ENCODE measurements at places on chromosomes 3 and 15. TPM values are rescaled to one million over a fixed set of nuclear protein-coding genes. Genes with fewer than 3 reads are reported as not detected.
A peak's percentile ranks its signal among the peaks of the same experiment; 100 is the strongest.

VWA5B2 gene
- not detected for total RNA-seq

CKMT1B gene
- total RNA-seq: not detected

SAMD7 gene
- not detected for total RNA-seq

IDH3A gene
- total RNA-seq: 64.4 TPM

ERICH6 gene
- not detected for total RNA-seq

GOLGA8G gene
- total RNA-seq: not detected

GOLGA6C gene
- total RNA-seq: not detected

GNB5 gene
- 33.9 TPM for total RNA-seq

MUSTN1 gene
- not detected for total RNA-seq

PAK6 gene
- not detected for total RNA-seq

P2RY12 gene
- not detected for total RNA-seq

DNA sequence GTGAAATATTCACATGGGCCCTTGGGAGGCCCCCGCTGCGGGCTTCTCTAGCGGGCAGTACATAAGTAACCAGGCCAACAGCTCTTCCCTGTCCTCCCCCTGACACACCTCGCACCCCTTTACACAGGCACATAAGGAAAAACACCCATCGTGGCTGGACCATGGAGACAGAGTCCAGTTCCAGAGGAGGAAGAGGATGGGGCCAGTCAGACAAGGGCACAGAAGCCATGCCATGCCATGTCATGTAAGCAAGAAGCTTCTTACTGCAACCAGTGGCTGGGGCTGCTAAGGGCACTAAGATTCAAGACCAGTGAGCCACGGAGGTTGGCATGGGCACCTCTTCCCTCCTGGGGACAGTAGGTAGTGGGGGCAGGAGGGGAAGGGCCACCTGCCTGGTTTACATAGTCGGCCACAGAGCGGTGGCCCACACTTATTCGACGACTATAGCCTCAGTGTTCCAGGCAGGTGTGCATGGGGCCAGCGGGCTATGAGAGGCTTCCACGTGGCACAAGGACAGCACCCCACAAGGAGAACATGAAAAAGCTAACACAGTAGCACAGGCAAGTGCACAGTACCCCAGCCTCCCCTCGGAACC, 5.7 kb upstream of the CYP11A1 start:
- no peak overlapping the region for H3K27ac ChIP-seq
- peaks cover 35% of the 10 kb centered on the region for H3K27me3 ChIP-seq
- no peaks in the 10 kb centered on the region for H3K36me3 ChIP-seq
- peaks cover 4% of the 10 kb centered on the region for H3K4me1 ChIP-seq
- no peak for DNase-seq

- peaks cover 13% of the 10 kb centered on the region for H3K4me1 ChIP-seq
- DNase-seq: peak; percentile 52
- peak overlapping the region; percentile 19 for H3K27ac ChIP-seq
- no peak overlapping the region for H3K4me3 ChIP-seq
Measured at GRCh38 chr15:44101944-44102343, 93.1 kb downstream of the FRMD5 start.

- H3K27me3 ChIP-seq: no peaks in the 10 kb centered on the region
- peak; percentile 4 for DNase-seq
- H3K4me1 ChIP-seq: peaks cover 7% of the 10 kb centered on the region
- H3K36me3 ChIP-seq: peaks cover 8% of the 10 kb centered on the region
Measured at GRCh38 chr15:90266061-90266431, 574 bp downstream of the NGRN start.

- peak; percentile 88 for DNase-seq
- H3K36me3 ChIP-seq: no peaks in the 10 kb centered on the region
- H3K4me3 ChIP-seq: no peak overlapping the region
Measured at GRCh38 chr3:107222907-107223306, 154.3 kb upstream of the CCDC54 start.

DNA sequence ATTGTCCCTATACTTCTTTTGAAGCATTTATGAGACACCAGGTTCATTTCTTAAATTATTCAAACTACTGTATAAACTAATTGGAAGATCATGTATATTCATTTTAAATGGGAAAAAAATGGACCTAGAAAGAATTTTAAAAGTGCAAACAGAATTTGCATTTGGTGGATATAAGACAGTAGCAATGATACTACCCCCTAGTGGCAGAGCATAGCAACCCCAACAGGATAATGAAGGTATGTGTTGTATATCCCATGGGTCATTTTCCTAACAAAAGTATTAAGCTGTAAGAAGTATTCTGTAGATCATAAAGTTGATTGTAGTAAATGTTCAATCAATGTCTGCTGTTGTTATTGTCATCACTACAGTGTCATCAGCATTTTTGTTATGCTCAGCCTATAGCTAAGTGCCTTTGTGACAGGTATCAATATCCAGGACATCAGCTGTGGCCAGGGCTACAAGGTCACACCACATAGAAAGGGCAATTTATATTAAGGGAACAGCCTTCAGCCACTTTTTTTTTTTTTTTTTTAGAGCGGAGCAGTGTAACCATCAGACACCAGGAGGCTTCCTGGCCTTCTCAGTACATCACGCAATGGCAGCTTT, 175.8 kb downstream of the FOXB1 start:
- DNase-seq: peak; percentile 61
- no peak overlapping the region for H3K4me3 ChIP-seq
- no peaks in the 10 kb centered on the region for H3K36me3 ChIP-seq

GRCh38 chr3:11438646-11439045, 166.4 kb downstream of the ATG7 start:
- no peak overlapping the region for H3K4me3 ChIP-seq
- peak; percentile 4 for DNase-seq
- no peaks in the 10 kb centered on the region for H3K36me3 ChIP-seq
- H3K4me1 ChIP-seq: peaks cover 4% of the 10 kb centered on the region

DNA sequence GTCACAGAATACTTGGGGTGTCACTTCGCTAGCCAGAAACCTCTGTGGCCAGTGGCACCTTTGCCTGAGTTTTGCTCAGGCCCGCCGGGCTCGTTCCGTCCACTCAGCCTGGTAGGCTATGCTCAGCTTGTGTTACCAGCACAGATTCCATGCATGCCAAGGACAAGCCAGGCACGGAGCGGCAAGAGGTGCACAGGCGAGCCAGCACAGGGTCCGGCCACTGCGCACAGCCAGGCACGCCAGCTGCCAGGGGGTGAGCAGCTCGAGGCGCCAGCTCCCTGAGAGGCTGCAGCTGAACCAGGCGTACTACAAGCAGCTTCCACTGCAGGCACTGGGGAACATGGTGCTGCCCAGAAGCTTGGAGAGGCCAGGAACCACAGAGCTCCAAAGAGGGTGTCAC, 14.7 kb downstream of the PCYT1A start:
- H3K4me1 ChIP-seq: peaks cover 3% of the 10 kb centered on the region
- no peak for DNase-seq
- no peak overlapping the region for H3K4me3 ChIP-seq
- H3K27me3 ChIP-seq: no peaks in the 10 kb centered on the region

DNA sequence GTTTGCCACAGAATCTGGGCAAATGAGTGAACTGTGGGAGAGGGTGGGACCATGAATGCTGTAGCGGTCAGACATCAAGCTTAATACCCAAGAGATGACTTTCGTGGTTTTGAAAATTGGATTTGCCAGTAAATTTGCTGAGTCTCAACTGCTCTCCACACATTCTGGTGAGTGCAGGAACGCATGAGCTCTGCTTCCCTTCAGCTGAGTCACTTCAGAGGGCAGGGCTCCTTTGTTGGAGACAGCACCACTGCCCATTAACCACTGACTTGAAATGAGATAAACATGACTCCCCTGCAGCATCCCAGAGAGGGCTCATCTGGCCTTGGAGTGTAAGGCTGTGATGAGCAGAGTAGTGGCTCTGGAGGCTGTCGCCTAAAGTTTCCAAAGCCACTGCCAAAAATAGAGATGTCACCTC, 22.6 kb downstream of the RARRES1 start:
- DNase-seq: peak; percentile 99
- H3K36me3 ChIP-seq: 0 out of 2 replicates have a peak, but pooled peaks cover 2% of the 10 kb centered on the region
- peaks cover 15% of the 10 kb centered on the region for H3K4me1 ChIP-seq
- H3K4me3 ChIP-seq: no peak overlapping the region
- no peaks in the 10 kb centered on the region for H3K27me3 ChIP-seq
- H3K27ac ChIP-seq: peak overlapping the region; percentile 83

GRCh38 chr15:99070208-99070607, 34.7 kb upstream of the SYNM start:
- no peak overlapping the region for H3K27ac ChIP-seq
- no peak overlapping the region for H3K4me3 ChIP-seq
- no peaks in the 10 kb centered on the region for H3K36me3 ChIP-seq
- DNase-seq: no peak

DNA sequence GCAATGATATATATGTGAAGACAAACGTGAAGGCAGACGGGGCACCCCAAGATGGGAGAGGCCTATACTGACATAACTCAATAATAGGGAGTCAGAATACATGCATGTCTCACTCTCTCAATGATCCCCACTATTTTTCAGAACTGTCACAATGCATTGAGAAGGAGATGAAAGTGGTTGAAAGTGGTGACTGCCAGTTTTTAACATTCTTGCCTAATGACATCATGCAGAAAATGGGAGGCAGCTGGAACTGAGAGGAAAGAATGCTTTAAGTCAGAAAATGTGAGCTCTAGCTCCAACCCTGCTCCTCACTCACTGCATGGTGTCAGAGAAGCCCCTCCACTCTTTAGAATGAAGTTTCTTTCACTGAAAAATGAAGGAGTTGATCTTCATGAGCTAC, 55.3 kb upstream of the P2RY1 start:
- no peak overlapping the region for H3K4me3 ChIP-seq
- no peaks in the 10 kb centered on the region for H3K4me1 ChIP-seq
- H3K27me3 ChIP-seq: no peaks in the 10 kb centered on the region
- DNase-seq: no peak
- H3K27ac ChIP-seq: no peak overlapping the region

DNA sequence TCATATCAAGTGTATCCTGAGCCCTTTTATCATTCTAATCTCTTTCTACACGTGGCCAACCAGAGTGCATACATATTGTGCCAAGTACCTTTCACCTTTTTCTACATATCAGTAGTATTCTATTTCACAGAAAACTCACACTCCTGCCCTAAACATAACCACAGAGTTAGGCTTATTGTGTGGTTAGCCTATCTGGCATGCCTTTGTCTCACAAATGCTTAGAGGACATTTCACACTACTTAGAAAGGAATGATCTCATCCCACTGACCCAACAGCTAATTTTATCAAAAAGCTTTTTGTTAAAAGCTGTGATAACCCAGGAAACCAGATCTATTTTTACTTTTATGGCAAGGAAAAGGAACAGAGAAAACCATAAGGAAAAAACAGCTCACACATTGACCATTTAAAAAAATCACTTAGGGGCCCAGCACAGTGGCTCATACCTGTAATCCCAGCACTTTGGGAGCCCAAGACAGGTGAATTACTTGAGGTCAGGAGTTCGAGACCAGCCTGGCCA, 17.8 kb upstream of the MAP4 start:
- no peak overlapping the region for H3K4me3 ChIP-seq
- DNase-seq: peak; percentile 86
- no peaks in the 10 kb centered on the region for H3K36me3 ChIP-seq
- H3K27ac ChIP-seq: peak overlapping the region; percentile 29
- peaks cover 29% of the 10 kb centered on the region for H3K4me1 ChIP-seq
- H3K27me3 ChIP-seq: no peaks in the 10 kb centered on the region

GRCh38 chr15:69590932-69591524, 138.4 kb downstream of the RPLP1 start:
- no peak overlapping the region for H3K4me3 ChIP-seq
- H3K27me3 ChIP-seq: peaks cover 56% of the 10 kb centered on the region
- no peak overlapping the region for H3K27ac ChIP-seq
- no peaks in the 10 kb centered on the region for H3K4me1 ChIP-seq

GRCh38 chr3:140224307-140224706, 289.3 kb downstream of the CLSTN2 start:
- no peaks in the 10 kb centered on the region for H3K4me1 ChIP-seq
- no peak for DNase-seq
- no peaks in the 10 kb centered on the region for H3K27me3 ChIP-seq
- no peak overlapping the region for H3K27ac ChIP-seq
- H3K4me3 ChIP-seq: no peak overlapping the region
- no peaks in the 10 kb centered on the region for H3K36me3 ChIP-seq

GRCh38 chr15:39363761-39364586, 216.9 kb upstream of the THBS1 start:
- H3K36me3 ChIP-seq: no peaks in the 10 kb centered on the region
- no peak overlapping the region for H3K4me3 ChIP-seq
- H3K27ac ChIP-seq: peak overlapping the region; percentile 74
- H3K27me3 ChIP-seq: no peaks in the 10 kb centered on the region
- no peak for DNase-seq
- H3K4me1 ChIP-seq: peaks cover 12% of the 10 kb centered on the region

DNA sequence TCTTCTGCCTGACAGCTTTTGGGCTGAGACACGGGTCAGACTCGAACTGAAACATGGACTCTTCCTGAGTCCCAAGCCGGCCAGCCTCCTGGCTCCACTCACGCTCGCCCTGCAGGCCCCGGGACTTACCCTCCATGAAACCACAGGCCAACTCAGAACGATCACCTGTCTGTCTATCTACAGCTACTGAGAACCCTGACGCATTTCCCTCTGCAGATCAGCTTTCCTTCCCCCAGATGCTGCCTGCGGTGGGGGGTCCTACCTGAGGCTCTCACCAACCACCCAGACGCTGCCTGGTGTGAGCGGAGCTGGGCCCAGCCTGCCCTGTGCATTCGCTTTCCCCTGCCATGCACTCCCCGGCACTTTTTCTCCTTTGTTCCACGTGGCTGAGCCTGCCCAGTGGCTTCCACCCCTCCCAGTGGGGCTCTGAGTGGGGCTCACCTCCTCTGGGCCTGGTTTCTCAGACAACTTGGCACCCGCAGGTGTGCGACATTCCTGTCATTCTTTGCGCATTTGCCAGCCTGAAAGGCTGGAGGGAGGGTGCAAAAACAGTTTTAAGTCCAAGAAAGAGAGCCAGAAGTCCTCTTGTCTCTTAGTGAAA, 60.2 kb downstream of the PLXNA1 start:
- DNase-seq: no peak
- peaks cover 3% of the 10 kb centered on the region for H3K4me1 ChIP-seq
- H3K27ac ChIP-seq: no peak overlapping the region
- no peaks in the 10 kb centered on the region for H3K36me3 ChIP-seq

DNA sequence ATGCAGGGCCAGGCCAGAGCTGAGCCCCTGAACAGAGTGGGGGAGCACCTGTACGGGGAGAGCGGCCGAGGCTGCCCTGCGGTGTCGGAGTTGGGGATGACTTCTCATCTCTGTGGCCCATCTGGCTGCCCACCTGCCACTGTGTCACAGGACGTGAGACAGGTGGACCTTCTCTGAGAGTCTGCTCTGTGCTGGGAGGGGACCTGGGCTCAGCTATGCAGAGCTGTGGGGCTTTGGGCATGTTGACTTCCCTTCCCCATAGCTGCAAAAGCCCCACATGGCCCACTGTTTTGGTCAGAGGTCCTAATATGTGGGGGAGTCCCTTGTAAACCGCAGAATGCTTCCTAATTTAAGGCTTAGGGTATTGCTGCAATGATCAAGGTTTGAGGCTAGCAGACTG, 68.0 kb upstream of the TRPM1 start:
- H3K27me3 ChIP-seq: peaks cover 5% of the 10 kb centered on the region
- no peak for DNase-seq
- no peaks in the 10 kb centered on the region for H3K36me3 ChIP-seq

- no peak for DNase-seq
- peaks cover 16% of the 10 kb centered on the region for H3K4me1 ChIP-seq
- peak overlapping the region; percentile 12 for H3K27ac ChIP-seq
- H3K27me3 ChIP-seq: no peaks in the 10 kb centered on the region
Measured at GRCh38 chr3:45515999-45516725, 78.4 kb upstream of the LIMD1 start.

Data from IMR-90 (cell line).